Fibroblast of skin of left quadriceps (primary cell): ENCODE measurements at places on chromosomes 3 and 15.
A peak's percentile ranks its signal among the peaks of the same experiment; 100 is the strongest.

DNA sequence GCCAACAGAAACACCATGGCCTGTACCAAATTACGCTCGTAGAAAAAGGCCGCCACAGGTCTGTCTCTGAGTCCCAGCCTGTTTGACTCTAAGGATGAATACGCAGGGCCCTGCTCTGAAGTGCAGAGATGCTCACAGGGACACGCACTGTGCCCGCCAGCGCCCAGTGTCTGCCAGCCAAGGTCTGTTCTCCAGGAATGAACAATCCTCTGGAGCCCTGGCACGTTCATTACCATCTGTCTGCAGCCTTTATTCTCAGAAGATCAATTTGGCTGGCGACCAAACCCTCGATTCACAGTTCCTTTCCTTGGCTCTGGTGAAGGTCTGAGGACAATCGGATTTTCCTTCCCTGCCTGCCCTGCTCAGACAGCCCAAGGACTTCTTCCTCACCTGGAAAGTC, 66.3 kb downstream of the NIPA2 start:
- DNase-seq: no peak

- no peak for DNase-seq
Observed at GRCh38 chr3:141246958-141247301, 15.3 kb downstream of the PXYLP1 start.

- DNase-seq: no peak
Observed at GRCh38 chr3:173770011-173770410, 372.5 kb downstream of the NLGN1 start.

DNA sequence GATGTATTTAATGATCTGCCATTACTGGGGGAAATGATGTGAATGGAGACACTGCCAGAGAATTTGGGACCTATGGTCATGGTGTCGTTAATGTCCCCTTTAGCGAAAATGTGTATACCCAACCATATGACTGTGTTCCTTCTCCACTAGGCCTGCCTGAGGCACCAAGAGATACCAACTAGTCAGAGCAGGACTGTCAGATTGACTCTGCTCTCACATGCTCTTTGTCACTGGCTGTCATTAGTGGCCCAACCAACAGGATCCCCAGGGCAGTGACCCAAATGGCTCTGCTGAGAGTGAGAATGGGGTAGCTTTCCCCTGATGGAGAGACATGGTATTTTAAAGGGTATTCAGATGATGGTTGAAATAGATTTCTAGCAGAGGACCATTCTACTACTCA, 2.8 kb downstream of the TAGLN3 start:
- no peak for DNase-seq

GRCh38 chr3:52218937-52219650, 6.4 kb downstream of the TLR9 start:
- no peak for DNase-seq

DNA sequence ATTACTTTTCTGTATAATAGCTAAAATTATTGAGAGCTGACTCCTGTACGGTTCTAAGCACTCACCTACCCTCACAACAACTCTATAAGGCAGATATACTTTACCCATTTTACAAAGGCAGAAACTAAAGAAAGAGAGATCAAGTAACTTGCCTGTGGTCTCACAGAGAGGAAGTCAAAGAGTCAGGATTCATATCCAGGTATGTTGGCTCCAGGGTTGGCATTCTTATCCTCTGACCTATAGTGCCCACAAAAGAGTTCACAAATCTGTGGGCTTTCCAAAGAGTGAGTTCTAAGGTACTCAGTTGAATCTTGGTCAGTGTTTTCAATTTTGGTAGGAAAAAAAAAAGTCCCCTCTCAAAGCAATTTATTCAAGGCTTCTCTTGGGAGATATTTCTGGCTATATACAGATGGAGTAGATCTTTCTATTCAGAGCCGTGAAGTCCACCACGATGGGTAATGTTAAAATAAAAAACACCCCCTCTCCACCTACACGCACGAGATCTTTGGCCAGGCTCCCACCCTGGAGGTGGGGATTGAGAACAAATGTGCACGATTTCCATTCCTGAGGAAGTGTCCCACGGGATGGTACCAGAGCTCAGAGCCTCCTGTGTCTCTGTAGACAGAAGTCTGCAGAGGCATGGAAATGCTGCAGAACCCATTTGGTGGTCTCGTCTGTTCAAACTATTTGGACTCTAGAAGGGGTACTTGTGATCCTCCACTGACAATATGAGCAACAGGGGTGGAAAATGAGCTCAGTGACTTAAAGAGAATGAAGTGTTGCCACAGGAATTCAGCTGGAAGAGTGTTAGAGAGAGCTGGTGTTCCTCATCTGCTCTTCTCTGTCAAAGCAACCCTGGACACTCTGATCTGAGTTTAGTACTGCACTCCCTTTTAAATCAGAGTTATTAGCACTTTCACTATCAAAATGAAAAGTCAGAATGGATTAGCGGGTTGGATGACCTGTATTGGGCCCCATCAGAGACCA, 212.1 kb upstream of the EIF1B start:
- DNase-seq: no peak

- DNase-seq: no peak
Observed at GRCh38 chr3:128367761-128368160, 98.9 kb downstream of the DNAJB8 start.

- no peak for DNase-seq
Observed at GRCh38 chr3:108605028-108605427, 15.5 kb downstream of the DZIP3 start.

DNA sequence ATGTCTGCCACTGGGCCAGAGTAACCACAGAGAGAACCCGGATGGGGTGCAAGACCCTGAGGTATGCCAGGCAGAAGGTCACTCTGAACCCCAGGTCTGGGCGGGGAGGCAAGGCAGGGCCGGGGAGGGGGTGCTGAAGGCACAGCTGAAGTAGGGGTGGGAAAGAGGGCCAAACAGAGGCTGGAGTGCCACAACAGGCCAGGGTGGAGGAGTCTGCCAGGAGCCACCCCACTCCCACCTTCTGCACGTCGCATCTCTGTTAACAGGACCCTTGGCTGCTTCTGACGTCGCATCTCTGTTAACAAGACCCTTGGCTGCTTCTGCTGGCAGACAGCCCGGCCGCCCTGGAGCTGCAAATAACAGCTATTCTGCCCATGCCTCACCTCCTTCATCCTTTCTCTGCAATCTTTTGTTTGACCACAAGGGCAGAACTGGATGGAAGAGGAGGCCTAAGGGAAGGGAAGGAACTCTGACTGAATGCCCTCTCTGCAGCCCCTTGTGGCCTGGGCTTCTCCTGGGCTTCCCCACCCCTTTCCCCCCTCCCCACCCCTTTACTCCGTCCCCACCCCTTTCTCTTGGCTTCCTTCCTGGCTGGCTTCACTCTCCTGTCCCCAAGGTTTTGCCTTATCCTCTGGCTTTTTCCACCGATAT, 20.6 kb upstream of the FBLN2 start:
- DNase-seq: no peak

GRCh38 chr3:177820683-177821316, 623.5 kb upstream of the TBL1XR1 start:
- DNase-seq: peak; percentile 64

- no peak for DNase-seq
Observed at GRCh38 chr3:7193269-7193668, 332.4 kb downstream of the GRM7 start.

DNA sequence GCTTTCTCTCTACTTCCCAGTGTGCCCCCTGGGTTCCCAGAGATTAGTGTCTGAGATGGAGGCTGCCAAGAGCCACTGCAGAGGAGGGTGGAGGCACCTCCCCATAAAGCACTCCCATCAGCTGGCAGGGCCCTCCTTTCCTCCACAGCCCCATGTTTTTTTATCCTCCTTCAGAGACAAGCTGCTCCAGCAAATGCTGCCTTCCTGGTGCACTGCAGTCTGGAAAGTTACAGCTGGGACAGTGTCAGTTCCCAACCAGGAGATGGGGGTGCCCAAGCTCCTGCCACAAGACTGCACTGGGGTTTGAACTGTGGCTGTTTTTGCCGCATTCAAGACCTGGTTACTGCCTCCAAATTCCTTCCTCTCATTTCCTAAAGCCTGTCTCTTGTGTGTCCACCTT, 206.1 kb downstream of the CADPS start:
- no peak for DNase-seq

DNA sequence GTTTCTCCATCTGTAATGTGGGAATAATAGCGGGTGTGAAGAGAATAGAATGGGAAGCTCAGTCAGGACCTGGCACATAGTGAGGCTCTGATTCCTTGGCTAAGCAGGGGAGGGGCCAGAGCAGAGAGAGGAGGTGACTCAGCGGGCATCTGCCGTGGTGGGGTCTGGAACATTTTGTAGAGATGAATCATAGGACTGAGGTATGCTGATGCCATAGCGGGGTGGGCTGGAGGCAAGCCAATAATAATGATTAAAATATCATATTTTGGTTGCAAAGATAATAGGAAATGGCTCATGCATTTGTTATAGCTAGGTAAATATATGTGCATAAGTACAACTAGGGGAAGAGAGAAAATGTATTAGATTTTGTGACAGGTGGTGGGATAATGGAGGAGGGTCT, 11.2 kb downstream of the TGM4 start:
- peak; percentile 82 for DNase-seq

GRCh38 chr3:99134986-99135385, 233.5 kb upstream of the DCBLD2 start:
- peak; percentile 33 for DNase-seq

DNA sequence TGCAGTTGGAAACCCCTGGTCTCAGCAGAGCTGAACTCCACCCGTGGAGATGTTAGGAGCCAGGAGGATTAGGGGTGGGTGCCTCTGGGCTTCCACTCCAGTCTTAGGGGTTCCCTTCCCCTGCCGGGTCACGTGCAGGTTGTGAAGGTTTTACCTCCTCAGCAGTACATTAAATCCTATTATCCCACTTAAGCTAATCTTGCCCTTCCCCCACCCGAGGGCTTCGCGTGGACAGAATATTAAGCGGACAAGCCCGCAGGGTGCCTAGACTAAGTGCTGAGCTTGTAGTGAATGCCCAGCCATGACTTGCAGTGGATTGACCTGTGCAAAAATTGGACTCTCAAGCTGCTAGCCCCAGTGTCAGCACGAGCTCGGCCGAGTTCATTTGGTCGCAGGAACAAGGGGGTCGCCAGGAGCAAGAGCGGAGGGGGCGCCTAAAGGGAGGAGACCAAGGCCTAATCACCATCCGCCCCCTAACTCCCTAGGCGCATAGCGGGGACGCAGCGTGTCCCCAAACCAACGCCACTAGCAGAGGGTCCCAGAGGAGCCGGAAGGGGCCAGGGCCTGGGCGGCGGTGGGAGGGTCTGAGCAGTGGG, 498 bp upstream of the SEMA4B start:
- DNase-seq: no peak

DNA sequence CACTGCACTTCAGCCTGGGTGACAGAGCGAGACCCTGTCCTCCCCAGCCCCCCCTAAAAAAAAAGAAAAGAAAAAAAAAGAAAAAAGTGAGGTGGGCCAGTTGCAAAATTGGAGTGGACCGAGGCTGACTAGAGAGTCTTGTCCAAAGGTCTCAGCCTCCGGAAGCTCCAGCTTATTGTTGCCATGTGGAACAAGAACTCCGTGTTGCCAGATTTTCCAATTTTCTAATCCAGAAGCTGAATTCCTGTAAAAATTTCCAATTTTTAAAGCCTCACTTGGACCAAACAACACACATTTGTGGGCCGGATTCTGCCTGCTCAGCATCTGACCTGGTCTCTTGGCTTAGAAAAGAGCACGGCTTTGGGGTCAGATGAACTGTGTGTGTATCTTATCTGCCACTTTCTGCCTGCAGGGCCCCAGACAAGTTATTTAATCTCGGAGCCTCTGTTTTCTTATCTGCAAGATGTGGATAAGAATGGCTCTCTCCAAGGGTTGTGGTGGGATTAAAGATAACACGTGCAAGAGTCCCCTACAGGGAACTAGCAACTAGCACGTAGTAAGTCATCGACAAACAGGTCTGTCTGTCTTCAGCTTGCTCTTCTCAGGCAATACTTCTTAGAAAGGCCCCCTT, 73.7 kb upstream of the TLE3 start:
- DNase-seq: no peak

GRCh38 chr3:23685541-23686258, 120.1 kb upstream of the UBE2E1 start:
- DNase-seq: peak; percentile 98

DNA sequence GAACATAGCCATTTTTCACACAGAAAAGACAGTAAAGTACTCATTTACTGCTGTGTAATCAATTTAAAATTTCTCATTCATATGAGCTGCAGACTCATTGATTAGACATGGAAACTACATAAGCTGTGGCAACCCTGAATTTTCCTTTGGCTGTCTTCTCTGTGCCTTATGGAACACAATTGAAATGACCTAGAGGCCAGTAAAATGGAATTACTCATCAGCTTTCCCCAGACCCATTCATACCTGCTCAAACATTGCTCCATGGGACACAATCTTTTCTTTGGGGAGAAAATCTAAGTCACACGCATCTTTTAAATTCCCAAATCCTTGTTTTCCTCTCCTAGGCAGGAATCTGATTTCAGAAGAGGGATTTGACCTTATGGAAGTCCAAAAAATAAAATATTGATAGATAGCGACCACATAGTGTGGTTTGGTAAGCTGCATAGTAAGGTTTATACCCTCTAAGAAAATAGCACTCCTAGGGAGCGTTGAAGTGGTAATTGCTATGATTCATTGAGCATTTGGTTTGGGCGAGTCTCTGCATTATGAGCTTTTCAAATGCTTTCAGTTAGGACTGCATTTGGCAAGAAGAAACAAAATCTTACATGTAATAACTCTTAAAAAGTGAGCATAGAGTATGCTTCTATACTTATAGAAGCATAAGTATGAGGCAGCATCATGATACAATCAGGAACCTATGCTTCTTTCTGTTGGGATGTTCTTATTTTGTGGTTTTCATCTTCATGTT, 243.4 kb upstream of the GADL1 start:
- DNase-seq: no peak

DNA sequence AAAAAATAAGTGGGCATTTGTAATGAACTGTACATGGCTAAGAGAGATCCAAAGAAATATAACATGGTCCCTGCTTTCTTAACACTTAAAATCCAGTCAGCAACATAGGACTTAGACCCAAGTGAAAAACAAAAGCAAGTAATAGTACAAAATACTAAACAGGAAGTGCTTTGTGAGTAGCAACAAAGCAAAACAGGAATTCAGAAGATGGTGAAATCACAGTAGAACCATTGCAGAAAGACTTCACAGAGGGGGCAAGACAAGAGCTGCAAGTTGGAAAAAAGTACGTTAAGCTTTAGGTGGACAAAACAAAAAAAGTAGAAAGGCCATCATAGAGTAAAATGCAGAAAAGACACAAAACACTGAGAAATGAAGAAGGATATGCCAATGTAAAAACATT, 116.0 kb downstream of the TBC1D5 start:
- DNase-seq: no peak

DNA sequence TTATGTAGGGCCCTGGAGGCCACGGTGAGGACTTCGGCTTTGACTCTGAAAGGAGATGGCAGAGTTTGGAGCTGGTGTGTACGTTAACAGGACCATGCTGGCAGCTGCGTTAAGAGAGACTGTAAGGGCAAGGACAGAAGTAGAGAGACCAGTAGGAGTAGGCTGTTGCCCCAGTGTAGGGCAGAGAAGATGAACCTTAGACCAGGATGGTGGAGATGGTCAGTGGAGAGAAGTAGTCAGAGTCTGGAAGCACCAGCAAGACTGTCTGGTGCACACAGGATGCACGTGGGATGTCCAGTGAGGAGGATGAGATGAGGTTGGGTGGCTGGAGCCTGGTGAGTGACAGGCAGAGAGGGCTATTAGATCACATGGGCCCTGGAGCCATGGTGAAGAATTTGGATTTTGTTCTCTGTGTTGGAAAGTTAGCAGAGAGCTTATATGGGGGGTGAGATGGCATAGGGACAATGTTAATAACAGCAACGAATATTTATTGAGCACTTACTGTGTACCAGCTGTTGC, 150.1 kb downstream of the IGF1R start:
- no peak for DNase-seq
